ENCODE measurements at places on chromosomes 11 and 22.

DNA sequence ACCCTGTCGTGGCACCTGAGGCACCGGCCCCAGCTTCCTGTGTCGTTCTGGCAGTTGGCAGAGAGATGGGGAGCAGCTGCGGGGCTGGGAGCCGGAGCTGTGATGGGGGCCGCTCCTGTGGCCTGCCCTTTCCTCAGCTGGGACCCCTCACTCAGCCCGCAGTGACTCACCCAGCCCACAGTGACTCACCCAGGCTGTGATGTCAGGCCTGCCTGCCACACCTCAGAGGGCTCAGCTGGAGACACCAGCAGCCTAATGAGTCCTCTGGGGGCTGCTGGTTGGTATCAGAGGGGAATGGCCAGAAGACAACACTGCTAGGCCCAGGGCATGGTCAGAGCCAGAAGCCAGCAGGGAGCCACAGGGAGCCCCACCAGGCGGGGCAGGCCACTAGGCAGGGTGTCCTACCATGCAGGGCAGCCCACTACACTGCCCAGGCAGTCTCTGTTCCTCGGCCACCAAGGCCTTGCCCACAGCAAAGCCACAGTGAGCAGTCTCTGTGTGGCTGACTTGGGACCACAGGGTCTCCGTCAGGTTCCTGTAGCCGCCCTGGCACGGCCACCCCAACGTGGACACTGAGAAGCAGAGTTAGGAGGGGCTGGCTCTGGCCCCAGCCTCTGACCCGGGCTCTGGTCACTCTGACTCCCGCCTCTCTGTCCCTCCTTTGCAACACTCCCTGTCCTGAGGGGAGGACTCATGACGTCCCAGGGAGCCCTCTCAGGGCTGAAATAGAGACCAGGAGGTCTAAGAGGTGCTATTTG lies 4.2 kb upstream of the FXYD2 start:
- DNase-seq: no peak

GRCh38 chr11:86579406-86579731 lies 93.0 kb downstream of the ME3 start:
- no peak for DNase-seq

- no peak for DNase-seq
Observed at GRCh38 chr11:50098186-50098725, 65.6 kb downstream of the OR4C45 start.

DNA sequence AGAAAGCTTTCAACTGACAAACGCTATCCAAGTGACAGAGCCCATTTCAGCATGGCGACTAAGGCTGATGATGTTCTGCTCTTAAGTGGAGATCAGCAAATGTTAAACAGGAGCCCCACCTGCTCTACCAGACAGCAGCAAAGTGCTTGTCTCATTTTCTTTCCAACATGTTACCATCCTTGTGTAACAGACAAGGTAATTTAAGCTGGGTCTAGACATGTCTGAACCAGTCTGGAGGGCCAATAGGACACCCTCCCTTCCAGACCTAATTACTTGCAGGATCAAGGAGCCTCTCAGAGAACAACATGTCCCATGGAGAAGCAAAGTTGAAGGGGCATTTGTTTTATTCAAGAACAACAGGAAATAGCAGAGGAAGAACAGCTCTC lies 3.9 kb upstream of the LMO2 start:
- DNase-seq: no peak

DNA sequence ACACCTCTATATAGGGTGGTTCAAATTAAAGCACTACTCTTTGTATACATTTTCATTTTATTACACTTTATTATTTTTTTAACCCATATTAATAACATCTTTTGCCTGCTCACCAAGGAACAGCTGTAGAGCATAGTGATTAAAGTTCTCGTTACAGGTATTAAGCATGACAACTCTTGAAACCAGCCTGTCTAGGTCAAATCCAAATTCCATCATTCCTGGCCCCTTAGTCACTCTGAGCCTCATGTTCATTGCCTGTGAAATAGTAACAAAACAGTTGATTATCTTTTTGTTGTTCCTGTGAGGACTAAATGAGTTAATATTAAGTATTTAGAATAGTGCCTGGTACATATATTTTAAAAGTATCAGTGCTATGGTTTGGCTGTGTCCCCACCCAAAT lies 334.5 kb downstream of the RAB38 start:
- DNase-seq: no peak

GRCh38 chr11:96215110-96215782 lies 127.7 kb downstream of the MAML2 start:
- peak; percentile 88 for DNase-seq

DNA sequence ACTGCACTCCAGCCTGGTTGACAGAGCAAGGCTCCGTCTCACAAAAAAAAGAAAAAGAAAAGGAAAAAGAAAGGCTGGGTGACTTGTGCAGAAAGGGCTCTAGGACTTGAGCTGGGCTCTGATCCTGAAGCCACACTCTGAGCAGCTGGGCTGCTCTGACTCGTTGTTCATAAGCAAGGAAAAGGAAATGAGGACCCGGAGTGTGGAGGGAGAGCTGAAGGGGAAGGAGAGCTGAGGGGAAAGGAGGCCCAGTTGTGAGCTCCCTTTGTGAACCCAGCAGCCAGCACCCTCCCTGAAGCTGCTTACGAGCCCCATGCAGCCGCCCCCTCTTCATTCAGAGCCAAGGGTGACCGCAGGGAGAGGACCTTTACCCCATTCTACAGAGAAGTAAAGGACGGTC lies 12.3 kb upstream of the SH3BP1 start:
- DNase-seq: no peak

DNA sequence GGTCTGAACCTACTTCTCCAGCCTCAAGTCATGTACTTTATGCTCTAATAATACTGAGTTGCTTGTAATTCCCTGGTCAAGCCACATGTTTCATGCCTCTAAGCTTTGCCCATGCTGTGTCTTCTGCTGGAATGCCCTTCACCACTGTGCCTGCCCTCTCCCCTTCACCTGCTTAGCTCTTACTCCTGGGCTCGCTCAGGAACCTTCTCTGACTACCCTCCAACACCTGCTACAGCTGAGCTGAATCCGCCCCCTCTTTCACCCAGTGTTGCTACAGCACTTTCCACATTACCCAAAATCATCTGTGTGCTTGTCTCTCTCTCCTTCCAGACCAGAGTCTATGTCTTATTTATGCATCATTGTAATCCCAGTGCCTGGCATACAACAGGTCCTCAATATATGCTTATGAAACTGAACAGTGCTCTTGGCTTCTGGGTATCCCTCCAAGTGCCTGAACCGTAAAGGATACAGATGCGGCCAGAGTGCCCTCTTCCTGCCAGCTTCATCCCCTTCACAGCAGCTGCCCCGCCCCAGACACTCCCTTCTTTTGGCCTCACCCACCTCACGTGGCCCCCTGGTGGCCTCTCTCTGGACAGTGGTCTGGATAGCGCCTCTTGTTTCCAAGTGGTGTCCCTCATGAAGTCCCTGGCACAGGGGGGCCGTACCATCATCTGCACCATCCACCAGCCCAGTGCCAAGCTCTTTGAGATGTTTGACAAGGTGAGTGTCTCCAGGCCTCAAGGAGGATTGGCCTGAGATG lies 7.1 kb downstream of the ABCG4 start:
- no peak for DNase-seq

DNA sequence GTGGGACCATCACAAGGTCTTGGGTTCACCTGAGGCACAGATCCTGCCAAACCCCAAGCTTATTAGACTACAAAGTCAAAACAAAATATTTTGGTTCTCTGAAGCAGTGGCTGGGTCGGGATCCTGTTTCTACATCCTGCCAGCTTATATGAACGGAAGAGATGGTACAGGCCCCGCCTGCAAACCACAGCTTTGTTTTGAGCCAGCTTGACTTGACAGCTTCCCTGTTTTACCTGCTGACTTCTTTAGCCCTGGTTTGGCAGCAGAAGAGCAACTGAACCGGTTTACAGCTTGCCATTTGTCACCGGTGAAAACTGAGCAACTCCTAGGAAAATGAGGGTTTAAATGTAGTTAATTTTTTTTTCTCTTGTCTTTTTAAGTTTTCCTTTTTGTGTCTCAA lies 11.4 kb downstream of the PACS1 start:
- DNase-seq: peak; percentile 83

- DNase-seq: no peak
Observed at GRCh38 chr11:76623171-76623883, 47.2 kb downstream of the LRRC32 start.

- peak; percentile 84 for DNase-seq
Observed at GRCh38 chr11:74749127-74749964, 697 bp downstream of the RNF169 start.

DNA sequence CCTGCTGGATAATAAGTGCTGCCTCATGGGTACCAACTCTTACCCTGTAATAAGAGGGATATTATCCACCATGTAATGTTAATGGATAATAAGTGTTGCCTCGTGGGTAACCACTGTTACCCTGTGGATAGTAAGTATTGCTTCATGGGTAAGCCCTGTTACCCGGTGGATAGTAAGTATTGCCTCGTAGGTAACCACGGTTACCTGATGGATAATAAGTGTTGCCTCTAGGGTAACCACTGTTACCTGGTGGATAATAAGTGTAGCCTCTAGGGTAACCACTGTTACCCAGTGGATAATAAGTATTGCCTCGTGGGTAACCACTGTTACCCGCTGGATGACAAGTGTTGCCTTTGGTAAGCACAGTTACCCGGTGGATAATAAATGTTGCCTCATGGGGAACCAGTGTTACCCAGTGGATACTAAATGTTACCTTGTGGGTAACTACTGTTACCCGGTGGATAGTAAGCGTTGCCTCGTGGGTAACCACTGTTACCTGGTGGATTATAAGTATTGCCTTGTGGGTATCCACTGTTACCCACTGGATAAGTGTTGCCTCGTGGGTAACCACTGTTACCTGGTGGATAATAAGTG lies 18.6 kb upstream of the NXPE4 start:
- DNase-seq: no peak

DNA sequence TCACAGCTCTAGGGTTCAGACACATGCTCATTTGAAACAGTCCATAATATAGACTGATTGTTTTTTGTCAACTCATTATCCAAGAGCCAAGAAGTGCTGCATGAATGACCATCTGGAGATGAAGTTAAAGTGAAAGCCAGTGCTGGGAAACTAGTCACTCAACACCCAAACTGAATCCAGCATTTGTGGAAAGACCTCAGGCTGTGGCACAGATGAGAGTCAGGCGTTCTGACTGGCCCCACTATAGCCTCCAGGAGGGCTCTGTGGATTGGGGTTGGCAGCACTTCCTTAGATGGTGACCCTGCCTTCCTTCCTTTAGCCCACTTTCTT lies 2.1 kb downstream of the FEZ1 start:
- no peak for DNase-seq

- DNase-seq: no peak
Observed at GRCh38 chr11:43217849-43218248, 93.9 kb upstream of the API5 start.

- DNase-seq: no peak
Observed at GRCh38 chr11:116567721-116568242, 205.0 kb downstream of the BUD13 start.

- no peak for DNase-seq
Observed at GRCh38 chr11:33060271-33060670, 20.9 kb downstream of the TCP11L1 start.

DNA sequence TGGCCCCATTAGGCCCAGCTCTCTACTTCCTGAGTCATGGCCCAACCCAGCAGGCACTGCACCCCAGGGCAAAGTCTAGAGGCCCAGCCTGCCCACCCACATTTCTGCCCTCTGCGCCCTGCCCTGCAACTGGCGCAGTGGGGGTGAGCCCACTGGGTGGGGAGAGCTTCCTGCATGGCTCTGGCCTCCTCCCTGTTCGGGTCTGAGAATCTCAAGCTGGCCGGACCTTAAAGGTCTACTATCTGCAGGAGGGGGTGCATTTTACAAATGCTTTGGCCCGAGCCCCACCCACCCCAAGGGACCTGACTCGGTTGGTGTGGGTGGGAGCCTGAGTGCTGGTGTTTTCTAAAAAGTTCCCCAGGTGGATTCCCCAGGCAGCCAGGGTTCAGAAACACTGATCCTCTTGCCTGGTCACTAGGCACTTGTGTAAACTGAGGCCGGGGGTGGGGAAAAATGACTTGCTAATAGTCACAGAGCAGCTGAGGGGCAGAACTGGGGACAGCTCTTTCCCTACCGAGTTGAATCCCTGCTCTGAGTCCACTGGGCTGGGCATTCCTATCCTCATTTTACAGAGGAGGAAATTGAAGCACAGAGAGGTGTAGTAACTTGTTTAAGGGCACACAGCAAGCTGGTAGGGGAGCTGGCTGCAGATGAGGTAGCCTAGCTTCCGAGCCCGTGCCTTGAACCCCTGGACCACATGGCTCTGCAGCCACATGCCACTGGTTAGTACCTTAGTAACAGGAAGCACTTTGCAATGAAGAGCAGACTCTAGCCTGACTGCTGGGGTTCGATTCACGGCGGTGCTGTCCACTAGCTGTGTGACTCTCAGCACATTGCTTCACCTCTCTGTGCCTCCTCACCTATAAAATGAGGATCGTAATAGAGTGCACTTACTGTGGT lies 36.3 kb downstream of the CD82 start:
- DNase-seq: peak; percentile 62

GRCh38 chr11:126628790-126629621 lies 273.5 kb downstream of the ST3GAL4 start:
- no peak for DNase-seq

GRCh38 chr11:70205766-70206165 lies 2.7 kb downstream of the FADD start:
- no peak for DNase-seq

- no peak for DNase-seq
Observed at GRCh38 chr11:103234974-103235373, 125.7 kb downstream of the DYNC2H1 start.

DNA sequence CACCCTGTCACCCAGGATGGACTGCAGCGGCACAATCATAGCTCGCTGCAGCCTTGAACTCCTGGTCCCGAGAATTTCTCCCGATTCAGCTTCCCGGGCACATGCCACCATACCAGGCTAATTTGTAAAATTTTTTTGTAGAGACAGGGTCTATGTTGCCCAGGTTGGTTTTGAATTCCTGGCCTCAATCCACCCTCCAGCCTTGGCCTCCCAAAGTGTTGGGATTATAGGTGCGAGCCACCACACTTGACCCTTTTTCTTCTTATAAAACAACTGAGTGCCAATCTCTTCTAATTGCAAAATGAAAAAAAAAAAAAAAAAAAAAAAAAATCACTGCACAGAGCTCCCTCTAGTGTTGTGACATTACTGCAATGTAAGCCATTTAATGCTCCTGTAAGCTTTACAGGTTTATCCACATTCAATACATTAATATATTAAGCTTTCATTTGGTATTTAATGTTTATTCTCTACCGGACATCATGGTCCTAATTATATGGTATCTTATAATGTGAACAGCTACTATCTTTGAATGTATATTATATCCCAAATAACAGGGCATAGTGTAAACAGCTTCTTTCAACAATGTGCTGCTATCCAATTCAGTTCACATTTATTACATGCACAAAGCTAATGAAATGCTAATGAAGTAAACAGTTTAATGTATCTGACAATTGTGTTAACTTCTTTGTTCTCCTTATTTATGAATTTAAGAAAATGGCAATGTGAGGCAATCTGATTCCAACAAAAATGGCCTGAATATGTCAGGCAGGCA lies 44.6 kb downstream of the COPB1 start:
- peak; percentile 30 for DNase-seq

All from germinal center (tissue), 1 donor.